ENCODE measurements at places on chromosomes 11 and 22.

GRCh38 chr11:77071671-77072605 lies 5.2 kb downstream of the CAPN5 start:
- DNase-seq: no peak

DNA sequence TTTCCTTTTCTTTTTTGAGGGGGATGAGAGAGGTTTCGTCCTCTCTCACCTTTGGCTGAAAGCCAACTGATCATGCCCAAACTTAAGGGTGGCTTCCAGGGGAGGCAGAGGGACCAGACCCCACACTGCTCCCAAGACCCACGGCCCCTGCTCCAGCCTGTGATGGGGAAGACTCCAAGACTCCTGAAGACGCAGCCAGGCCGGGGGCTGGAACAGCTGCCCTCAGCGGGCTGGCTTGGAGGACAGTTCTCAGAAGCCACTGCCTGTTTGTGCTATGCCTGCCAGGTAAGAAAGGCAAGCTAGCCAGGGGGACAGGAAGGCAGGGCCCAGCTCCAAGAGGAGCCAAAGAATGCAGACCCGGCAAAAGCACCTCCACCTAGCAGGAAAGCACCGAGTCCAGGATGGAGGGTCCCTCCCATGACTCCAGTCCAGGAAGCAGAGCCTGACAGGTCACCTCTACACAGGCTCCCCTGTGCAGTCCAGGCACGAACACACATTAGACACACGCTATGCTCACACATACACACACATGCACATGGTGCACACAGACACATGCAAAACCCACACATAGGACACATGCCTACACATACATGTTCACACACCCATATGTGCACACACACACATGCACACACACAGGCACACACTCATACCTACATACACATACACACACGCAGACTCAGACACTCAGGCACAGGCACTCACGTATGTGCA lies 31.3 kb downstream of the GNB1L start:
- peak; percentile 45 for DNase-seq

GRCh38 chr11:69560141-69560790 lies 78.8 kb downstream of the LINC01488 start:
- DNase-seq: no peak

DNA sequence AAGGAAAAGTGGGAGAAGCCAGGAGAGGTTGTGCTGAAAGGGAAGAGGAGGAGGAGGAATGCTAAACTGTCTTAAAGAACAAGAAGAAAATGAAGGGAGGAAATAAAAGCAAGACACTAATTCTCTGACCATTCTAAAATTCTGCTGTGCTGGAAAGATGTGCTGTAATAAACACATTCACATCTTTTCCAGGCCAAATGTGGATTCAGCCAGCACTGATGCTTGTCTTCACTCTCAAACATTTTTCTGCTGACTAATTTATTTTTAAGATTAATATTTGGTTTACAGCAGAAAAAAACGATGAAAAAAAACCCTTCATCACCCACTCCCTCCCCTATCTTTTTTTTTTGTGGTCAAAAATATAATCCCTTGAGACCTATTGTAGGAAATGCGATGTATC lies 223.6 kb downstream of the SWAP70 start:
- no peak for DNase-seq

DNA sequence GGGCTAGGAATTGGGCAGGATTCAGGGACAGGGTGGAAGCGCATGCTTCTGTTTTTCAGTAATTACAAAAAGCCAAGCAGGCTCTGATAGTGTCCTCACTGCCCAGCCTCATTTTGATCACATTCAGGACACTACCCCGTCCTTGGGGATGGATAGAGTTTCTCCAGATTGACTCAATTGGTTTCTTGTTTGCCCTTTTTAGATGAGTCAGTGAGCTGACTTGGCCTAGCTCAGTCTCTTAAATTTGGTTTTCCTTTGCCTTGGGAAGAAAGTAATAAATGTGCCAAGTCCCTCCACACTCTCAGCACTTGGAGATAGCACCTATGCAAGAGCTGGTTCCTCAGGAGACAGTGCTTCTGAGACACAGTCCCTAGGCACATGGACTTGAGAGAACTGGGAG lies 25.5 kb downstream of the DKK3 start:
- DNase-seq: no peak

GRCh38 chr22:49152939-49153770 lies 674.5 kb downstream of the BRD1 start:
- DNase-seq: no peak

DNA sequence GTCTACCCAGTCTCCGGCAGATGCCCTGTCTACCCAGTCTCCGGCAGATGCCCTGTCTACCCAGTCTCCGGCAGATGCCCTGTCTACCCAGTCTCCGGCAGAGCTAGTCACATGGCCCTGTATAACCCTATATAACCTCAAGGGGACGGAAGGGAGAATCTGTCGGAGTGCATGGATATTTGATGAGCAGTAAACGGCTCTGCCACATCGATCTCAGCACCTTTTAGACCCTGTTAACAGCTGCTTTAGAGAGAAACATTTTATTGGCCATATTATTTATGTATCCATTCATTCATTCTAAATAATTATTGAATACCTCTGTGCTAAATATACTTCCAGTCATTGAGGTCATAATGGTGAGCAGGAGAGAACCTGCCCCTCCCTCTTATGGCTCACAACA lies 228.9 kb downstream of the NTM start:
- no peak for DNase-seq

- no peak for DNase-seq
These were observed 13.7 kb upstream of the SHISAL1 start for GRCh38 chr22:44326491-44326885.

- no peak for DNase-seq
These were observed 111.5 kb downstream of the SWAP70 start for GRCh38 chr11:9775398-9775779.

- no peak for DNase-seq
These were observed 390 bp upstream of the TMEM151A start for GRCh38 chr11:66291303-66291705.

- no peak for DNase-seq
These were observed 78.9 kb downstream of the KCNC1 start for GRCh38 chr11:17813391-17814059.

- no peak for DNase-seq
These were observed 2.3 kb upstream of the CYB5R2 start for GRCh38 chr11:7675631-7676030.

- DNase-seq: no peak
These were observed 10.9 kb downstream of the BMAL1 start for GRCh38 chr11:13288375-13289029.

GRCh38 chr22:30422481-30423300 lies 2.9 kb upstream of the MTFP1 start:
- no peak for DNase-seq

- DNase-seq: no peak
These were observed 17.7 kb downstream of the CDKN1C start for GRCh38 chr11:2867722-2868505.

- no peak for DNase-seq
These were observed 208.0 kb downstream of the CASP12 start for GRCh38 chr11:104690241-104690640.

- DNase-seq: no peak
These were observed 415.6 kb upstream of the NARS2 start for GRCh38 chr11:78990261-78990660.

GRCh38 chr11:117883063-117883462 lies 6.6 kb upstream of the FXYD6 start:
- no peak for DNase-seq

- no peak for DNase-seq
These were observed 111.3 kb upstream of the MTMR2 start for GRCh38 chr11:96035031-96035739.

- DNase-seq: peak; percentile 45
These were observed 24.6 kb downstream of the MRGPRD start for GRCh38 chr11:68956142-68956541.

DNA sequence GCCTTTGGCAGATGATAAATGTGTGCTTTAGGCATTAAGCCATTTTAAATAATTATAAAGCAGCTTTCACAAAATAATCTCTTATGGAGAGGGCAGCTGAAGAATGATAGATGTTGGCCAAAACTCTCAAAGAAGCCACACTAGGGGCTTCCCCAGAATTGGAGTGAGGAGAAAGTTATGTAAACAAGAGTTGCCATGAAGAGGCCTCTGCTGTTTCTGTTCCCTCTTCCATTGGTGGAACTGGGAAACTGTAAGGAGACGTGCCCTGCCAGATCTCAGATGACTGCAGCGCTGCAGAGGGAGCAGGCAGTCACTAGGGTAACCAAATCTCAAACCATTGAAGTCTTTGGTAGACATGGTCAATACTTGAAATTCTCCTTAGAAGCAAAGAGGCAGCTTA lies 19.4 kb upstream of the APLP2 start:
- no peak for DNase-seq

GRCh38 chr11:31825838-31826484 lies 14.8 kb upstream of the PAX6 start:
- no peak for DNase-seq

DNA sequence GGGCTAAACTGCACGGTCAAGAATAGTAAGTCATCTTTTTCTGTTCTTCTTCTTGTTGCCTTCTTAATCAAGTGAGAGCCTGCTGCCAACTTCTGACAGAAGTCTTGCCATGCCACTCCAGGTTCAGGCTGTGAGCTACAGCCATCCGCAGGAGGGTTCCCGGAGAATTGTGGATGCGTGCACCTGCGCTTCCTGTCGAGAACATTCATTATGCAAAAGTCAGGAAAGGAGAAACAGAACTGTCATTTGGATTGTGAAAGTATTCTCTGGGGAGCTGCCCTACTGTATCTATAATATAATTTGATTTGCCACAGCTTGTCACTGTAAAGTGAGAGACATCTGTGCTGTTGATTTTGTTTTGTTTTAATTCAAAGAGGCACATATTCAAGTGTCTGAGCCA lies 12.3 kb downstream of the IL17RA start:
- DNase-seq: no peak

GRCh38 chr11:119369132-119369925 lies 12.2 kb downstream of the USP2 start:
- DNase-seq: no peak

DNA sequence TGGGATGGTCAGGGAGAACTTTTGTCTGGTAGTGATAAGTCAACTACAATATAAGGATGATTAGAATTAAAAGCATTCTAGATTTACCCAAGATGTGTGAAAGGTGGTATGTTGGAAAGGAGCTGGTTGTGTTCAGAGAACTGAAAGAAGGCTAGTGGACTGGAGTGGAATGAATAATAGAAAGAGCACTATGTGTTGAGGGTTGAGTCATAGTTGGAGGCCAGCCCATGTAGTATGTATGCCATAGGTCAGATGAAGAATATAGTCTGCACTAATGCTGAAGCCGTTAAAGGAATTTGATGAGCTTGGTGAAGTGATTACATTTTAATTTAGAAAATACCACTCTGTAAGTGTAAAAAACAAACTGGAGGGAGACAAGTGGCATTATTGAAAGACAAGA lies 514.1 kb downstream of the CNTN5 start:
- no peak for DNase-seq

- DNase-seq: no peak
These were observed 20.0 kb upstream of the CASP12 start for GRCh38 chr11:104918113-104918824.

DNA sequence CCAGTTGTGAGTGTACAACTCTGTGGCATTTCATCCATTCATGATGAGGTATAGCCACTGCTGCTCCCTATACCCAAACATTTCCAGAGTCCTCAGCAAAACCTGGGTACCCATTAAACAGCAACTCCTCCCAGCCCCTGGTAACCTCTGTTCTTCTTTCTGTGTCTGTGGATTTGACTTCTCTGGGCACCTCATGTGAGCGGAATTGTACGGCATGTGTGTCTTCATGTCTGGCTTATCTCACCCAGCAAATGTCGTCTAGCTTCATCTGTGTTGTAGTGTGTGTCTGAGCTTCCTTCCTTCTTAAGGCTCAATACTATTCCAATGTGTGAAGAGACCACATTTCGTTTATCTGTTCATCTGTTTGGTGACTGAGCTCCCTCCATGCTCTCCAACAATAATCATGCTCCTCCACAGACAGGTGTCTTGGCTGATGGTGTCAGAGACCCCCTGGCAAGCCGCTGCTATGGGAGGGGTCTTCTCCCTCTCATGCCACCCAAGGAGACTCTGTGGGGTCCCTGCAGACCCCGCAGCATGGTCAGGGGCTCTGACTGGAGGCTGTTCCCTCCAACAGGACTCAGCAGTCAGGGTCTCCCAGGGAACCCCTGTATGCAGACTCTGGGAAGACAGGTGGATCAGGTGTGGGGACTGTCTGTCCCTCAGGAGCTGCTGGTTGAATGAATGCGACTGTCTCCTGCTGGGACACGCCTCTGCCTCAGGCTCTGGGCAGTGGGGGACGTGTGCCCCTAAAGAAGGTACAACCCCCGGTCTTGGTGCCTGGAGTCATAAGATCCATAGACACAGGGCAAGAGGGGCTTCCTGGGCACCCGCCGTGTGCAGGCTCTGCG lies 52.7 kb downstream of the SMIM38 start:
- no peak for DNase-seq

- no peak for DNase-seq
These were observed 363.0 kb downstream of the CNTN5 start for GRCh38 chr11:99383648-99384245.

DNA sequence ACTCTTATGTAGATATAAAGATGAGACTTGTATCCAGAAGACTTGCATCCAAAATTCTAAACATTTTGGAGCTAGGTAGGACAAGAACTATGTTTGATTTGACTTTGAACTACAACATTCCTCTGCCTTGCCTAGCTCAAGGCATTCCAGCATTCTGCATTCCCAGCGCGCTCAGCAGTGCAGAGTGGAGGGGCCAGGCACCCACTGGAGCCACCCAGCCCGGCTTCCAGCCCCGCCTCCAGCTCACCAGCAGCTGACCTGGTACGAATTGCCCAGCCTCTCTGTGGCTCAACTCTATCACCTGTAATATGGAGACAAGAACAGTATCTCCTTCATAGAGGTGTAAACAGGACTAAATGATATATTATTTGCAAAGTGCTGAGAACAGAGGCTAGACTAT lies 28.8 kb downstream of the PRDM10 start:
- no peak for DNase-seq

- DNase-seq: no peak
These were observed 94.0 kb upstream of the SEZ6L start for GRCh38 chr22:26075251-26075650.

DNA sequence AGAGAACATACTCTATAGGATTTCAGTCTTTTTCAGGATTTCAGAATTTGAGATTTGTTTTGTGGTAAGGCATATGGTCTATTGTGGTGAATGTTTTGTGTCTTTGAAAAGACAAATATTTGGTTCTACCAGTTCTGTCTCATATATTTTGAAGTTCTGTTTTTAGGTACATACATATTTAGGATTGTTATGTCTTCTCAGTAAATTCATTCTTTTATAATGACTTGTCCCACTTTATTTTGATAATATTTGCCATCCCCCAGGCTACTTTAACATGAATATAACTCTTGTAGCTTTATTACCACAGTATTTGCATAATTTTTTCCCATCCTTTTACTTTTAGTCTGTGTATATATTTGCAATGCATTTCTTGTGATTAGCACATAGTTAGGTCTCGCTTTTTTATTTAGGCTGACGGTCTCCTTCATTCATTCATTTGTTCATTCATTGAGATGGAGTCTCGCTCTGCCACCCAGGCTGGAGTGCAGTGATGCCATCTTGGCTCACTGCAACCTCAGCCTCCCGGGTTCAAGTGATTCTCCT lies 32.1 kb downstream of the MTMR3 start:
- no peak for DNase-seq

GRCh38 chr11:46827995-46828394 lies 18.1 kb downstream of the CKAP5 start:
- no peak for DNase-seq
